ENCODE measurements at places on chromosomes 12 and 14. TPM values are rescaled to one million over a fixed set of nuclear protein-coding genes. Genes with fewer than 3 reads are reported as not detected.

The RBM23 gene
- 49.6 TPM for total RNA-seq

The ZNF740 gene
- total RNA-seq, result 54.0 TPM

The LRRC10 gene
- not detected for total RNA-seq

The RAB15 gene
- total RNA-seq, result 77.2 TPM

The LRP1-AS gene
- not detected for total RNA-seq

The ANO4 gene
- total RNA-seq, result 3.4 TPM

The PRPF39 gene
- 50.8 TPM for total RNA-seq

The ASIC1 gene
- total RNA-seq, result 4.5 TPM

The NTF3 gene
- 1.4 TPM for total RNA-seq
